Non-pigmented ciliary epithelial cell (primary cell): ENCODE measurements at places on chromosomes 5 and 9.
A peak's percentile ranks its signal among the peaks of the same experiment; 100 is the strongest.

GRCh38 chr5:68947986-68948385 is 145.8 kb upstream of the SLC30A5 start:
- no peak for DNase-seq

GRCh38 chr9:136711751-136712689 is at the start of gene DIPK1B:
Gene DIPK1B (plus strand): TSS chr9:136712572. CDS start chr9:136712666, 94 bp downstream.
- DNase-seq, result no peak

DNA sequence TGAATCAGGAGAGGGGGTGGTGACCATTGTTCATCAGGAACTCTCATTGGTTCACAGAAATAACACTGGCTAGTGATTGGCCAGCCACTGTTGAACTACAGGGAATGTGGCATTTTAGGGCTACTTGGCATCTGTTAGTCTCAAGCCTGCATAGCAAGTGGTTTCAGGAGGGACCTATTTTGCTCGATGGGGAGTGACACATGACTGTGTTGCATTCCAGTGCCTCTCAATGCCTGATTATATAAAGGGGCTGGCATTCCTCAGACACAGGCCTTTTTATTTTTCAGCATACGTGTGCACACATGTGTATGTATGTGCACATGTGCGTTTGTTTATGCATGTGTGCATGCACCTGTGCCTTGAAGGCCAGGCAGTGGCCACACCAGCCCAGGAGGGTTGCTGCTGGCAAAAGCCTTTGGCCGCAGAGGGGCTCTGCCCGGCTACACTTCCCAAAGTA is 23.2 kb downstream of the FGD3 start:
- DNase-seq, result no peak

- DNase-seq, result no peak
Measured at GRCh38 chr5:35371951-35372426, 141.7 kb upstream of the PRLR start.

- no peak for DNase-seq
Measured at GRCh38 chr5:72006361-72006760, 100.9 kb upstream of the MAP1B start.

GRCh38 chr9:136343121-136343883 is 16.0 kb downstream of the GPSM1 start:
- DNase-seq, result no peak

DNA sequence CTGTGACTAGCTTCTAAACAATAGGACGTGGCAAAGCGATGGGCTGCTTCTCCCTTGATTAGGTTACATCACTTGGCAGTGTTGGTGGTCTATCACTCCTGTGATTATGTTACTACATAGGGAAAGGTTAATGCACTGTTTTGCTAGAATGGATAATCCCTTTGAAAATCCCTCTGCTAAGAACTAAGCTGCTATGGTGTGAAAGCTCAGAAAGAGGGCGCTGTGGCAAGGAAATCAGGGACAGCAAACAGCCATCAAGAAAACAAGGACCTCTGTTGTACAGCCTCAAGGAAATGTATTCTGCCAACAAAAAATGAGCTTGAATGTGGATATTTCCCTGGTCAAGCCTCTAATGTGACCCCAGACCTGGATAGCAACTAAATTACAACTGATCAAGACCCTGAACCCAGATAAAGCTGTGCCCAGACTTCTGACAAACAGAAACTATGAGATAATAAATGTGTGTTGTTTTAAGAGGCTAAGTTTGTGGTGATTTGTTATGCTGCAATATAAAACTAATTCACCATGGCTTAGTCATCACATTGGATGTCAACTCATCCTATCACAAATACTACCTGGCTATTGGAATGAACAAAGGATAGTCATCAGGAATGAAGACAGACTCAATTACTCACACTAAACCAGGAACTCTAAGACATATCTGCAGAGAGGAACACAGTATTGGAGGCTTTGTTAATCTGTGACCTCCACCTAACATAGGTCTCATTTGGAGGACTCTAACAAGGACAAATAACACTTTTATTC is 1215.9 kb downstream of the EFNA5 start:
- DNase-seq, result peak; percentile 17
